ENCODE measurements at places on chromosomes 12 and 14.

DNA sequence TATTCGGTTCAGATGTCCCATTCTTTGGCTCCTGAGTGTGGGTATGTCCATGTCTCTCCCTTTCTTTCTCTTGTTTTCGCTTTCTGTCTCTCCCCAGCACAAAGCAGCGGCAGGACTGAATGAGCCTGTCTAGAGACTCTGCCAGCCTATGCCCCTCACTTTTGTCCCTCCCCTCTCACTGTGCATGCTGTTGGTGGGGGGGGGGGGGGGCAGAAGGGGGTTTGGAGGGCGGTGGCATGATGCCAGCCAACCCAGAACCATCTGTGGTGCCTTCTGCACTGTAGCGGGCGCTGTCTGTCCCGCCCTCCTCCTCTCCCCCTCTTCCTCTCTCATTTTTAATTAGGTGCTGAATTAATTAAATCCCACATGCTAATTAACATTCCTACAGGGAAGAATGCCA lies 17.7 kb downstream of the NGDN start:
- DNase-seq, result no peak

DNA sequence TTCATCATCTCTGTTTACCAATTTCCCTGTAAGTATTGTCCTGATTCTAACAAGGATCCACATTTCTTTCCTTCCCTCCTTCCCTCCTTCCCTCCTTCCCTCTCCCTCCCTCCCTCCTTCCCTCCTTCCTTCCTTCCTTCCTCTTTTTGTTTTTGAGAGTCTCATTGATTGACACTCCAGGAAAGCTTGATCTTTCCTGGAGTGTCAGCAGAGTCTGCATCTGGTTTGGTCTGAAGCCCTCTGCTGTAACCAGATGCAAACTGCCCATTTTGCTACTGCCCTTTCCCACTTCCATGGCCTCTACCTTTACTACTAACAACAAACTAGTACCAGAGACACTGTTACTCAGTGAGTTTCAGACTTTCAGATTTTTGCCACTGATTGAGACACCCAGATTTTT lies 14.4 kb upstream of the OR6C65 start:
- no peak for DNase-seq

DNA sequence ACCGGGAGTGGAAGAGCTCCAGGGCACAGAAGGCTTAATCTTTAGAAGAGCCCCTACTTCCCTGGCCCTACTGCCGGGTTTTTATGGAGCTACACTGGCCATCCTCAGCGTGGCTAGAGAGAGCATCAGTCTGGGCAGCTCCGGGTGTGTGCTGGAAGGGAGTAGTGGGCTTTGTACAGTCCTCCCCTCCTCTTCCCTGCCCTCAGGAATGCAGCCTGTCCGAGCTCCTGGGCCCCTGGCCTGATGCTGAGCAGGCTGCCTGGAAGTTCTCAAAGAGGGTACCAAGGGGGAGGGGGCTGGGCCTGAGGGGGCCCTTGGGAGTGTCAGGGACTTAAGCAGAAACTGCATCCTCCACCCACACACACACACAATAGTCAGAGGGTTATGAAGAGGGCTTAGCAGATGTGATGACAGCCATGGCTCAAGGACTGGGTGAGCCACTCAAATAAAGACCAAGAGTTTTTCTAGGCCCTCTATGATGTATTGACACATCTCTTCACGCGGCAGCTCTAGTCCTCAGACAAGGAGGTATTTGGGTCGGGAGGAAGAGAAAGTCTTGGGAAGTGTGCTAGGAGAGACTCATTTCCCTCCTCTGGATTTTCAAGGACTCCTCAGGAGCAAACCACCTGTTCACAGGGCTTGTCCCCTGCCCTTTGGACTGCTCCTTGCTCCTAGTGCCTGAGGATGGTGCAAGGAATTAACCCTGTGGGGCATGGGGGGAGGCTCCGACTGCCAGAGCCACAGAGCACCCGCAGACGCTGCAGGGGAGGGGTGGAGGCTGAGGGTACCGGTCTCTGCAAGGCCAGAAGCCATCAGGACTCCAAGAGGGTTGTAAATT lies 16.5 kb upstream of the FIGNL2 start:
- no peak for DNase-seq

DNA sequence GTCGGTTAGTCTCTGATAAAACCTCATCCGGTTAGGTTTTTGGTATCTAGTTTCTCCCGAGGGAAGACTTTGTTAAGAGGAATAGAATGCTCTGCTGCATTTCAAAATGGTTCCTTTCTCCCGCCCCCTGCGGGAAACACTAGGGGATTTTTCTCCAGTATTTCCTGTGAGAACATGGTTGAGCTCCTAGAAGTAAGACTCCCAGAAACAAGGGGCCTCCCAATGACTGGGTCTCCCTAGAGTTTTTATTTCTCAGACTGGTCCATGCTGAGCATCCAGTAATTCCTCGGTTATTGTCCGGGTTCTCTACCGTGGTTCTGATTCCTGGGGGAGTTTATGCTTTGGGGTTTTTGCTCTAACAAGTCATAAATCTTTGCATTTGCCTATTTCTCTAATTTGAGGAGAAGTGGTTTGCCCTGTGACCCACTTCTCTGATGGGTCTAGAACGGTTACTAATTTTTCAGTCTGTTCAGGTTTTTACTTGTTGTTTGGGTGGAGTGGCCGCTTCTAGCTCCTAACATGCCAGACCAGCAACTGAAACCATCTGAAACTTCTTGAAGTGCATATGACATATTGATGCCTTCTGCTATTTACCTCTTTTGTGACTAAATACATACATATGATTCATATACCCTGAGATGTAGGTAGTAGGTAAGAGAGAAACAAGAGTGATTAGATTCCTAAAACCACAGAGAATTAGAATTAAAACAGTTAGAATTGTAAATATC lies 25.1 kb downstream of the TESPA1 start:
- DNase-seq, result no peak

DNA sequence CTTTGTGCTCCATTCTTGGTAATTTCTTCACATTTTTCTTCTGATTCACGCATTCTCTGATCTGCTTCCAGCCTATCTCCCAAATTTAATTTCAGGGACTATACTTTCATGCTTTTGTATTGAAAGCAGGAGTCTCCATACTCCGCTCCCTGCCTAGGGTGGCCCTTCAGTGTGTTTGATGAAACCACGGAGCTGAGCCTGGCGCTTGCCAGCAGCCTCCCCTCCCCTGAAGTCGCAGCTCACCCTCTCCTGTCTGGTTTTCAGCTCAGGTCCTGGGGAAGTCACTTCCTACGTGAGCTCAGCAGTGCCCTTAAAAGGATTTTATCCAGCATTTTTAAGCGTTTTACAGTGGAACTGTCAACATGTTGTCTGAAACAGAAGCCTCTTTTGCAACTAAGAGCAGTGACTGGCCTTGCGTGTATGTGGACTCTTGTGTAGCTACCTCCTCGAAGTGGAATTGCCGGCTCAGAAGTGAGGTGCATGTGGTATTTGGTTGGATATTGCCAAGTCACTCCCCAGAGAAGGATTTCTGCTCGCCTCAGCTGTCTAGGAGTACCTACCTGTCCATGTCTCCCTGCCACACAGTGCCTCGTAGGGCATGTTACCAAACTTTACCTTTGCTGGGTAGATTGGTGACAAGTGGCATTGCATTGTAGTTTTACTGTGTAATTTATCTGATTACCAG lies 78.5 kb downstream of the TESC start:
- DNase-seq, result no peak

GRCh38 chr12:76083246-76083903 lies 1.1 kb downstream of the NAP1L1 start:
- no peak for DNase-seq

DNA sequence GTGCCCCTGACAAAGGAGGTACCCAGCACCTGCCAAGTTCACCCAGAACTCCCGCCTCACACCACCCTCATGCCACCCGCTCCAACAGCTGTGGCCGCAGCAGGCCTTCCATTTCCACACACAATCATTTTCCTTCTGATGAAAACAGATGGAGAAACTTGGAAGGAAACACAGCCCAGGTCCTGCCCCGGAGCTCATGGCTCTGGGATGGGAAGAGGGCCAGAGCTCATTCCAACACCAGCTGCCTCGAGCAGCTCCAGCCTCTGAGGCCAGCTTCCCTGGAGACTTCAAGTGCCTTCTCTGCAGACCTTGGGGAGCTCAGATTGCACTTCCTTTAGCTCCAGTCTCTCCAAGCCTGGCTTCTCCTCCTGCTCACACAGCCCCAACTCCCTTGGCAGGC lies 55.1 kb upstream of the CMKLR1 start:
- peak; percentile 56 for DNase-seq

GRCh38 chr12:39606712-39607423 lies 12.7 kb downstream of the ABCD2 start:
- no peak for DNase-seq

DNA sequence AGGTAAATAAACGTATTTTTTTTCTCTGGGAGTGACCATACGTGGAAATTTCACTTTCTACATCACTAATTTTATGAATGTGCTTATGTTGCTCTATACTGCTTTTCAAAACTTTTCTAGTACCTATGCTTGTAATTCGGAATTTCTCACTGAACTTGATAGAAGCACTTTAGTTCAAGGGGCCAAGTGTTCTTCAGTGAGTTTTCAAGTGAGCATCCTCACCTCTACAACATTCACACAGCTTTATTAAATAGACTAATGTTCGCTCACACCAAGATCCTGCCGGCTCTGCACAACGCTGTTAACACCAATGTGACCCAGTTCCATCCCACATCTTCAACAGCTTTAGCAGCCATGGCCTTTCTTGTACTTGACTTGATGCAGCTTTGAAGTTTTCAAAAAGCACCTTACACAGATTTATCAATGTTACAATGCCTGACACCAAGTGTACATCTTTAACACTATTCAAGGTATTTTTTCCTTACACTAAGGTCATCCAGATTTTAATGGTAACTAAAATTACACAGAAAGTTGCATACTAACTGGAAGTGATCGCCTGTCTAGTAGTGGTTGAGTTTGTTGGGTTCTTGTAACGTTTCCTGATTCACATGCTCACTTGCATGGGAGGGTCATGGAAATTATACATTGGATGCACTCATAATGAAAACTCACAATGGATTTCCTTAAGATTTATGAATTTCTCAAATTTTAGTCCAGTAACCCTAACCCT lies 4.5 kb downstream of the UBC start:
- DNase-seq, result no peak

- peak; percentile 23 for DNase-seq
These were observed 56.5 kb downstream of the HCAR2 start for GRCh38 chr12:122646517-122647217.

GRCh38 chr12:117035287-117035686 lies 63.9 kb downstream of the TESC start:
- no peak for DNase-seq

- DNase-seq, result no peak
These were observed 99.6 kb downstream of the APAF1 start for GRCh38 chr12:98744680-98745079.

- no peak for DNase-seq
These were observed 229.8 kb downstream of the ALX1 start for GRCh38 chr12:85509857-85510256.

DNA sequence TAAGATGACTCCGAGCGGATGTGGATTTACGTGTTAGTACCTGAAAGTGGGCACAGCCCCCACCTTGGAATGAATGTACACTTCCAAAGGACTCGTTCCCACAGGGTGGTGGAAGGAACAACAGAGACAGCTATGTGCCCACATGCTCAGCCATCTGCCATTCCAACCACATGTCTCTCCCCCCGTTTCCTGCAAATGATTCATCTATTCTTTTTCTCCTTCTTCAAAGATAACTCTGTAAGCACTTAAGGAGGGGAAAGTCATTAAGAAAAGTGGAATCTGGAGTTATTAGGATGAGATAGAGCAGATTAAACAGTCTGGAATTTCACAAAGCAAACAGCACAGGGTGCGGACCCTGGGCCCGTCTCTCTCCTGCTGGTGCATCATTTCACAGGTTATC lies 18.5 kb upstream of the DUSP6 start:
- DNase-seq, result no peak

DNA sequence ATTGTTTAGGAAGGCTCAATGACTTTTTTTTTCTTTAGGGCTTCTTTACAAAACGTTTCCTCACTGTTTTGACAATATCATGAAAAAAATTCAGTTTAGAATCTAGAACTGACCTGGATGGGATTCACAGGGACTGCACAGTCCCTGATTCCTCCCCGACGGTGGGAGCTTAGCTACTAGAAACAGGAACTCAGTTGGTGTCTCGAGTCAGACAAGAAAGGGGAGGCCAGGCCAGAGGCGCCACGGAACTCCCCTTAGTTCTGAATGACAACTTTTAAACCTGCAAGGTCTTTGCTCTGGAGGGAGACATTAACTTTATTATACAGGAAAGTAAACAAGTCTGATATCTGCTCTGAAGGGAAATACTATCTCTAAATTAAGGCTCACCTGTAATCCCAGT lies 45.4 kb upstream of the SRP54 start:
- no peak for DNase-seq

GRCh38 chr14:34997762-34998161 lies 15.0 kb downstream of the SRP54 start:
- DNase-seq, result no peak

- no peak for DNase-seq
These were observed 5.7 kb upstream of the SLC38A4 start for GRCh38 chr12:46831335-46832129.

- DNase-seq, result no peak
These were observed 110.2 kb downstream of the PLXNC1 start for GRCh38 chr12:94258593-94258992.

DNA sequence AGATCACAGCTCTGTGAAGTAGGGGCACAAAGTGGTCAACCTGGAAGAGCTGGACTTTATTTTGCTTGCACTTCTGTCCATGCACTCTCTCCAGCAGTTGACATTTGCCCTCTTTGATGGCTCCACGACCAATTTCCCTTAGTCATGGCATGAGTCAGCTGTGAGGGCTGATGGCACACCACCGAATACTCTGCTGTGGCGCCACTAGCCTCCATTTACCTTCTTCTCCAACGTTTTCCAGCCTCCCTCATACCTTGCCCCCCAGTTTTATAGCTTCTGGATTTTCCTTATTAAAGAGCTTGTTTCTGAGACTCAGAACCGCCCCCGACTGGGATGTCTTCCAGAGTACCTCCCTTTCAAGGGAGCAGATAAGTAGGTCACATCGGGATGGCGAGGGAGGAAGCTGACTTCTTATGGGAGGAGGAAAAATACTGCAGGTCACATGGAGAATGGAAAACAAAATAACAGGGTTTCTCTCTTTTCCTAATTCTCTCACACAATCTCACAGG lies 17.6 kb downstream of the NINJ2 start:
- DNase-seq, result no peak

DNA sequence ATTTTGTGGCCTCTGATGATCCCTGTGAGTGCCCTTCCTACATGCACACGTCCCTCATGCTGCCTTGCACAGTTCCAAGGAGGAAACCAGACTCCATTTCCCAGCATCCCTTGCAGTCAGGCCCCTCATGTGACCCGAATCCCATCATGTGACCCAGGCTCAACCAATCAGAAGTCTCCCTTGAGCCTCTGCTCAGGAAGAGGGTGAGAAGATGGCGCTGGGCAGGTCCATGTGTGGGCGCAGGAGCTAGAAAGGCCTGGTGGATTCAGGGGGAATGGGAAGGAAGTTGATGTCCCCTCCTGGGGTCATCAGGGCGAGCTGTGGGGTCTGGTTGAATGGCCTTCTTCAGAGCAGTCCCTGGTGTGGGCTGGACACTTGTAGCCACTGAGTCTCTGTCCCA lies 240.5 kb downstream of the ADGRD1 start:
- DNase-seq, result no peak

- no peak for DNase-seq
These were observed 1.5 kb downstream of the KLC1 start for GRCh38 chr14:103630364-103631108.

All from AG09319 (cell line).